Glutamatergic neuron (in vitro differentiated cells): ENCODE measurements at places on chromosomes 5 and 9. TPM values are rescaled to one million over a fixed set of nuclear protein-coding genes. Genes with fewer than 3 reads are reported as not detected.

CKS2 gene
- 48.7 TPM for total RNA-seq

DNA sequence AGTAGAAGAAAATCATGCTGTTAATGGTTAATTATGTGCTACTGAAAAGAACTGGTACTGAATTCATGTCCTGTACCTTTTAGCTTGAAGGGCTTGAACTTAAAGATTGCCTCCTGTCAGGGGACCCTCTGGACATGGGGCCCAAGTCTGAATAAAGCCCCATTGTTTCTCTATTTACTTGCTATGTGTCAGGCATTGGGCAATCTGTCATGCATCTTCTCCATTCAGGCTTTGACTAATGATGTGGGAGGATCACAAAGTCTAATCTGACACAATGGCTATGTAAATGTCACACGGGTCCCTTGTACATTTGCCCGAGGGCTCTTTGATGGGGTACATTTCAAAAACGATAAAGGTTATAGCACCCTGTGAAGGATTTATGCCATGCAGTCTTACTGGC is 64.0 kb upstream of the TUSC1 start:
- no peak for DNase-seq
- H3K4me1 ChIP-seq: no peaks in the 10 kb centered on the region
- H3K4me3 ChIP-seq: no peak overlapping the region
- no peaks in the 10 kb centered on the region for H3K27me3 ChIP-seq

DNA sequence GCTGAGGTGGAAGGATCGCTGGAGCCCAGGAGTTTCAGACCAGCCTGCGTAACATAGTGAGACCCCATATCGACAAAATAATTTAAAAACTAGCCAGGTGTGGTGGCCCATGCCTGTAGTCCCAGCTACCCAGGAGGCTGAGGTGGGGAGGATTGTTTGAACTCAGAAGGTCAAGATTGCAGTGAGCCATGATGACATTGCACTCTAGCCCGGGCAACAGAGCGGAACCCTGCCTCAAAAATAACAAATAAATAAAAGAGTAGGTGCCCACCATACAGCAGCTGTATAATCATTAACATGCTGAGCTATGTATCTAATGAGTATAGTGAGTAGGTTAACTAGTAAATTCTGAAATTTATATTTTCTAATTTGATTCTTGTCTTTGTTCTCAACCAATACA is 11.0 kb upstream of the ATP6V0E1 start:
- H3K36me3 ChIP-seq: no peaks in the 10 kb centered on the region
- H3K27me3 ChIP-seq: peaks cover 2% of the 10 kb centered on the region
- H3K4me1 ChIP-seq: no peaks in the 10 kb centered on the region

PCDHAC1 gene
- 25.2 TPM for total RNA-seq

GRCh38 chr5:62260513-62260912 is 45.5 kb upstream of the KIF2A start:
- DNase-seq: no peak
- no peak overlapping the region for H3K4me3 ChIP-seq
- H3K27ac ChIP-seq: peak overlapping the region; percentile 25
- peaks cover 16% of the 10 kb centered on the region for H3K4me1 ChIP-seq
- H3K27me3 ChIP-seq: no peaks in the 10 kb centered on the region

IRX4 gene
- total RNA-seq: 0.20 TPM

DNA sequence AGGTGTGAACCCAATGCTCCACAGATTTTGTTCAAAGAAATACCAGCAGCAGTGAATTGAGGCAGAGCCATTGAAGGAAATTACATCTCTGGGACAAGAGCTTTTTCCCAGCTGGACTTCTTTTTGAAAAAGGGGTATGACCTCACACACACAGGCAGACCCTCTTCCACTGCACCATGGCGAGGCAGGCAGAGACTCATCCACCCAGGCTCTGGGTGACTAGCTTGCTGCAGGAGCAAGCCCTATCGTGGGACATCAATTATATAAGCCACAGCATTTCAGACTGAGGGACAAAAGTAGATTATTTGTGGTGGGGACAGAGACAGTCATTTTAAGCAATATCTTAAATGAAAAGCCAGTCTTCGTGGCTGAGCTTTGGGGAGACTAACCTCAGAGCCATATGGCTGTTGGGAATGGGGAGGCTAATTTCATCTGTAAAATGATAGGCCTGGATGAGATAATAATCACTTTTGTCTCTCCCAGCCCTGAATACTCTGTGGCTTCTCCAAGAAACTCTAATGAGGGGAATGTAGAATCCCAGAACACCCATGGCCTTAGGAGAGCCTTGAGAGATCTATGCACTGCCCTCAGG is 113.1 kb upstream of the TNC start:
- H3K27me3 ChIP-seq: no peaks in the 10 kb centered on the region
- H3K4me1 ChIP-seq: no peaks in the 10 kb centered on the region
- H3K27ac ChIP-seq: no peak overlapping the region
- DNase-seq: no peak

- no peak overlapping the region for H3K4me3 ChIP-seq
- no peak overlapping the region for H3K27ac ChIP-seq
- peaks cover 18% of the 10 kb centered on the region for H3K4me1 ChIP-seq
Observed at GRCh38 chr5:173315495-173316338, 12.5 kb downstream of the STC2 start.

GRCh38 chr9:13952906-13953305 is 361.0 kb downstream of the NFIB start:
- no peak overlapping the region for H3K4me3 ChIP-seq
- no peak for DNase-seq
- H3K27me3 ChIP-seq: no peaks in the 10 kb centered on the region
- H3K4me1 ChIP-seq: no peaks in the 10 kb centered on the region
- no peak overlapping the region for H3K27ac ChIP-seq
- no peaks in the 10 kb centered on the region for H3K36me3 ChIP-seq

DNA sequence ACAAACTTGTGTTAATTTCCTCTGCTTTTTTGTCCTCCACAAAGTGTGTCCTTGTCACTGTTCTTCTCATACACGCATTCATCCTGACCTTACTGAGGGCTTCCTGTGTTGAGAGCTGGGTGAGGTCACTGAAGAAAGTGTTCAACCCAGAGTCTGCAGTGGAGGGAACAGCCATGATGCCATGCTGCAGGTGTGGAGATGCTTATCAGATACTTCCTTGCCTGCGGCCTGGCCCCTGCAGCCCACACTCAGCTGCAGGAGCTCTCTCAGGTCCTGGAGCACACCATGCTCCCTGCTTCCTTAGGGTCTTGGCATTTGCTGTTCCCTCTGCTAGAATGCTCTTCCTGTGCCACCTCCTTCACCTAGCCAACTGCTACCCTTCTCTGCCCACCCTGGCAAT is 108.1 kb upstream of the SPRY4 start:
- H3K27me3 ChIP-seq: peaks cover 4% of the 10 kb centered on the region
- peaks cover 5% of the 10 kb centered on the region for H3K36me3 ChIP-seq
- no peaks in the 10 kb centered on the region for H3K4me1 ChIP-seq
- no peak for DNase-seq
- H3K27ac ChIP-seq: no peak overlapping the region
- H3K4me3 ChIP-seq: no peak overlapping the region

GRCh38 chr9:91933556-91934352 is 16.3 kb downstream of the ROR2 start:
- peaks cover 27% of the 10 kb centered on the region for H3K4me1 ChIP-seq
- peak overlapping the region; percentile 0 for H3K4me3 ChIP-seq
- H3K27ac ChIP-seq: peak overlapping the region; percentile 74
- no peaks in the 10 kb centered on the region for H3K27me3 ChIP-seq
- H3K36me3 ChIP-seq: peaks cover 19% of the 10 kb centered on the region
- DNase-seq: no peak

DNA sequence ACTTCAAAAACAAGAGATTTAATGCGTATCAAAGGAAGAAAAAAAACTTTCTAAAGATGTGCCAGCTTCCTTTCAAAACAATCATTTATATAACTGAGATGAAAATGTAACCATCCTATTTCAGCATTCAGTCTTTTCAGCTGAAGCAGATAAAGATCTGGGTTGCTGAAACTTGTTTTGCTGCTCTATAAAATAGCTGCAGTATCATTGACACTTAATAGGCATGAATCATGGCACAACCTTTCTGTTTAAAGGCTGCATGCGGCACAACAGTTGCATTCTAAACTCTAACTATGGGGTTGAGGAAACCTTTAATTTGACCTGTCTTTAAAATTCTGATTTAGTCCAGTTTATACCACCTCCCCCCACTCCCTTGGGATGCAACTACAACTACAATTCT is 196.7 kb downstream of the MPDZ start:
- no peaks in the 10 kb centered on the region for H3K4me1 ChIP-seq
- no peak overlapping the region for H3K27ac ChIP-seq
- H3K4me3 ChIP-seq: no peak overlapping the region
- no peaks in the 10 kb centered on the region for H3K27me3 ChIP-seq
- peaks cover 10% of the 10 kb centered on the region for H3K36me3 ChIP-seq
- DNase-seq: no peak

GLRA1 gene
- 0.22 TPM for total RNA-seq

DNA sequence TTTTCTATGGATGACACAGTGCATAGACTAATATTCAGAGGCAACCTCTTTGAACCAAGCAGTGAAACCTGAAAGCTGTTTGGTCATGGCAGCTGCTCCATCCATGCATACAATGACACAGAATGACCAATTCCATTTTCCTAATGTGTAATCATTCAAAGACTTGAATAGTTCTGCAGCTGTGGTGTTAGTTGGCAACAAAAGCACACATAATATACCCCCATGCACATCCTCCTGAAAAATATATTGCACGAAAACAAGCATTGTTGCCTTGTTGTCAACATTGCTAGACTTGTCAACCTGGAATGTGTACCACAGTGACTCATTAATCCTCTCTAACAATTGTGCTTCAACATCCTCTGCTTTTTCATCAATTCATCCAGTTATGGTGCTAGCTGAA is 71.0 kb upstream of the SEMA6A start:
- H3K36me3 ChIP-seq: no peaks in the 10 kb centered on the region
- no peak overlapping the region for H3K27ac ChIP-seq
- H3K4me3 ChIP-seq: no peak overlapping the region
- no peak for DNase-seq
- H3K4me1 ChIP-seq: no peaks in the 10 kb centered on the region
- no peaks in the 10 kb centered on the region for H3K27me3 ChIP-seq

DNA sequence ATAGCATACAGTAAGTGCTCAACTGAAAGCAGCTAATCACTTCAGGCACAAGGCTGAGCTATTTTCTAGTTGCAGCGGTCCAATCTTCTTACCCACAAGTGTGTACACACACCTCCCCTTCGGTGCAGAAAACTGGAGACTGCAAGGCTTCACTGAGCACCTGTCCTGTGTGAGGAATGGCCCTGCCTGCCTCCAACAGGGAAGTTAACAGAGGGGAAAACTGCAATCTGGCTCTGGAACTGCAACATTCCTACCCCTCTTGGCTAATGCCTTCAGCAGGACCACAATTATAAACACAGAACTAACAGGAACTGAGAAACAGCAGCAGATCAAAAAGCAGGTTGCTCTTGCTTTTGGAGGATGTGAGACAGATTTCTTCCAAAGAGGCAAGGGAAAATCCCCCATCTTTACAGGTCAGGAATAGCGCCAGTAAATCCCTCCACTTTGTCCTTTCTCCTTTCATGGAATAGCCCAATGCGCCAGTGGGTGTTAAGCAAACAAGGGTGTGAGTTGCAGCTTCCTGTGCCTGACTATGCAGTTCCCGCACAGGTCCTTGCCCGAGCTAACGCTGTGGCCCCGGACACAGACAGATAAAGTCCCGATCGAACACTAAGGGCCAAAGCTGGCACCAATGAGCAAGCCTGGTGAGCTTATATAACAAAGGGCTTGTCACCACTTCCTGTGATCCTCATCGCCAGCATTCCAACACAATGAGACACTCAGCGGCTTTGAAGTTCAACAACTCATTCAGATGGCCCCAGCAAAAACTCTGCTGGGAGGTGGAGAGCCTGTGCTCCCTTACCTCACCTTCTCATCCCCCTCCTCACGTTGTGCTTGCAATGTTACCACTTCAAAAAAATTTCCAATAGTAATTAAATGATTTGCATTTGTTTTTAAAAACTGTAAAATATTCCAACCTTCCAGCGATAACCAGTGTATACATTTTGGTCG is 21.5 kb downstream of the SHB start:
- DNase-seq: no peak
- H3K4me3 ChIP-seq: no peak overlapping the region
- H3K27me3 ChIP-seq: peaks cover 7% of the 10 kb centered on the region
- peaks cover 4% of the 10 kb centered on the region for H3K36me3 ChIP-seq
- H3K27ac ChIP-seq: no peak overlapping the region

- DNase-seq: no peak
- H3K4me1 ChIP-seq: peaks cover 2% of the 10 kb centered on the region
- no peaks in the 10 kb centered on the region for H3K36me3 ChIP-seq
- peaks cover 3% of the 10 kb centered on the region for H3K27me3 ChIP-seq
Observed at GRCh38 chr5:33892620-33893137, 889 bp upstream of the ADAMTS12 start.

DNA sequence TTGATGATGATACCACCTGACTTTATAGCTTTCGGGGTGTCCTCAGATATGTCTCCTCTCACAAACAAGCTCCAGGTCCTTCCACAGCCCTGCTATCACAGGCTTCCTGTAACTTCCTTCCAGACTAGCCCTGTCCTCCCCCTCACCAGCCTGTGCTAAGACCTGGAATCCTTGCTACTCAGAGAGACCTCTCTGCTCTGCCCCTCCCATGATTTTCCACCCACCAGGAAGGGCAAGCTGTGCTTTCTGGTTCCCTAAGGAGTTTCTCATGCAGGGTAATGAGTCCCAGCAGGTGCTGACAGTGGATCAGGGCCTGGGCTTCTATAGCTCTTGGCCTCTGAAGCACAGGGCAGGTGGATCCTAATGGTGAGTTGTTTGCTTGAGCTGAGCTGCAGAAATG is 86.9 kb downstream of the AOPEP start:
- no peaks in the 10 kb centered on the region for H3K27me3 ChIP-seq
- no peak overlapping the region for H3K4me3 ChIP-seq
- peaks cover 6% of the 10 kb centered on the region for H3K4me1 ChIP-seq
- H3K36me3 ChIP-seq: no peaks in the 10 kb centered on the region
- H3K27ac ChIP-seq: no peak overlapping the region
- DNase-seq: no peak

GRCh38 chr9:132182314-132183091 is 20.6 kb downstream of the NTNG2 start:
- H3K27me3 ChIP-seq: peaks cover 9% of the 10 kb centered on the region
- no peak overlapping the region for H3K27ac ChIP-seq
- peaks cover 4% of the 10 kb centered on the region for H3K36me3 ChIP-seq
